Osteocyte (in vitro differentiated cells): ENCODE measurements at places on chromosomes 7 and 10. TPM values are rescaled to one million over a fixed set of nuclear protein-coding genes. Genes with fewer than 3 reads are reported as not detected.

Gene BBIP1
- total RNA-seq = 35.2 and 39.5 TPM in 2 replicates

Gene SDK1
- total RNA-seq = 5.4 and 5.6 TPM in 2 replicates

Gene DTX2
- total RNA-seq = 29.7 and 32.6 TPM in 2 replicates

Gene EPO
- not detected in 2 replicates for total RNA-seq

Gene CDHR3
- total RNA-seq = 2.3 and 4.0 TPM in 2 replicates

- no peaks in the 10 kb centered on the region for H3K27me3 ChIP-seq
- DNase-seq = no peak
- H3K27ac ChIP-seq = peak overlapping the region; percentile 8
- H3K4me1 ChIP-seq = peaks cover 38% of the 10 kb centered on the region
- H3K4me3 ChIP-seq = no peak overlapping the region
- peaks cover 2% of the 10 kb centered on the region for H3K36me3 ChIP-seq
These were observed 2.6 kb downstream of the ST7 start for GRCh38 chr7:116955801-116956476.

DNA sequence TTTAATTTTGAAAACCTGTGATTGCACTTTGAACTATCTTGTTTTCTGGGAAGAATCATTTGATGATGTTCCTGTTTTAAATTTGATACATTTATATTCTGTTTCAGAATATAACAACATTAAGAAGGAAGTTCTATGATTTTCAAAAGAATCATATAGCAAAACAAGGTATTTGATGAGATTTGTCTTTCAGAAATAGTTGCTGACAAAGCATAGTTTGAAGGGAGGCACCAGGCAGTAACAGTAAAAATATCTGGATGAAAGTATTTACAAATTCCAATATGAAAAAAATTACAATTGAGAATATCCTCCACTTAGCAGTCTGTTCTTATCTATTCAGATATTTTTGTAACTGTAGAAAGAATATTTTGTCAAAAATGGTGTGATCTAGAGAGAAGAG is 266.1 kb upstream of the CSTF2T start:
- H3K27me3 ChIP-seq = peaks cover 8% of the 10 kb centered on the region
- peaks cover 2% of the 10 kb centered on the region for H3K36me3 ChIP-seq
- no peak overlapping the region for H3K27ac ChIP-seq
- H3K4me3 ChIP-seq = no peak overlapping the region

GRCh38 chr7:86477343-86477935 is 166.3 kb upstream of the GRM3 start:
- no peaks in the 10 kb centered on the region for H3K4me1 ChIP-seq
- no peak overlapping the region for H3K27ac ChIP-seq
- no peak overlapping the region for H3K4me3 ChIP-seq
- H3K27me3 ChIP-seq = peaks cover 2% of the 10 kb centered on the region

DNA sequence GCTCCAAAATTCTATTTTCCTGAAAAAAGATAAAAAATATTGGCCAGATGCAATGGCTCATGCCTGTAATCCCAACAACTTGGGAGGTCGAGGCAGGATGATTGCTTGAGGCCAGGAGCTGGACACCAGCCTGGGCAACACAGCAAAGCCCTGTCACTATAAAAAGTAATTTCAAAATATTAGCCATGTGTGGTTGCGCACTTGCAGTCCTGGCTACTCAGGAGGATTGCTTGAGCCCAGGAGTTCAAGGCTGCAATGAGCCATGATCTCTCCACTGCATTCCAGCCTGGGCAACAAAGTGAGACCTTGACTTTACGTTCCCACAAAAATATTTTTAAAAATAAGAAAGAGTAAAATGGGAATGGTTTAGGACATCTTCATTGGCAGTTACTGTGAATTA is 104.1 kb upstream of the AFAP1L2 start:
- H3K4me1 ChIP-seq = peaks cover 48% of the 10 kb centered on the region
- DNase-seq = no peak
- no peaks in the 10 kb centered on the region for H3K27me3 ChIP-seq
- peaks cover 4% of the 10 kb centered on the region for H3K36me3 ChIP-seq
- H3K4me3 ChIP-seq = no peak overlapping the region

GRCh38 chr10:117899181-117899683 is 147.5 kb downstream of the RAB11FIP2 start:
- H3K4me3 ChIP-seq = no peak overlapping the region
- no peak overlapping the region for H3K27ac ChIP-seq
- DNase-seq = peak; percentile 5
- H3K36me3 ChIP-seq = no peaks in the 10 kb centered on the region
- H3K4me1 ChIP-seq = no peaks in the 10 kb centered on the region

DNA sequence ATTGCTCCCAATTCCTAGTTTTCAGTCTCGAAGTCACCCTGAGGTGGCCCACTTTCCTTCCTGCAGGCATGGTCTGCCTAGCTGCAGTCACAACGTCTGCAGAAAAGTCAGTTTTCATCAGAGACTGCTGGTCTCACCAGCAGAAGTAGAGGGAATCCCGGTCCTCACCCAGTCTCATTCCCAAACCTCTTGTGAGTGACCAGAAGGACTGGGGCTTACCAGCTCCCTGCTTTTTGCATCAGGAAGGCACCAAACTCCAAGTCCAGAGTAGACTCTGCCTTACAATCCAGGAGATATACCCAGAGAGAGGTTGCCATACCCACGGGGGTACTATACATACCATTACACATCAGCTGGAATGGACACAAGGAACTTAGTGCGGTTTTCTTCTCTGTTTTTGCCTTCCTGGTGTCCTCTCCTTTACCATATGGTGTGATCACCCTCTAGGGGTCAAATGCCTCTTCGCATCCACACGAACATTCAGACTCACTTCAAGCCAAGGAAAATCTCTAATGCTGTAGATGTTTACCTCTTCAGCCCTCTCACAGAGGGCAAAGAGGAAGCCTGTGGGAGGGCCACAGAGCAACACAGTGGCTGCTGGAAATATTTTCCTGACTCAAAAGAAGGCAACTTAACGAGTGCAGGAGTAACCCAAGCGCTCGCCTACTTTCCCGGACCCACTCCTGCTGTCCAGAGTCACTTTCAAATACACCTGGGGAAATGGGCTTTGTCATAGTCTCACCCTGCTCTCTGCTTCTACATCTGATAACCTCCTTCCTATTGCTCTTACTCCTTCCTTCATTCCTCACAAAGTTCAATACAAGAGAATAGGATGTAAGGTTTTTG is 220.9 kb downstream of the C7orf25 start:
- no peak overlapping the region for H3K4me3 ChIP-seq
- no peak overlapping the region for H3K27ac ChIP-seq
- H3K36me3 ChIP-seq = no peaks in the 10 kb centered on the region
- H3K27me3 ChIP-seq = peaks cover 18% of the 10 kb centered on the region

DNA sequence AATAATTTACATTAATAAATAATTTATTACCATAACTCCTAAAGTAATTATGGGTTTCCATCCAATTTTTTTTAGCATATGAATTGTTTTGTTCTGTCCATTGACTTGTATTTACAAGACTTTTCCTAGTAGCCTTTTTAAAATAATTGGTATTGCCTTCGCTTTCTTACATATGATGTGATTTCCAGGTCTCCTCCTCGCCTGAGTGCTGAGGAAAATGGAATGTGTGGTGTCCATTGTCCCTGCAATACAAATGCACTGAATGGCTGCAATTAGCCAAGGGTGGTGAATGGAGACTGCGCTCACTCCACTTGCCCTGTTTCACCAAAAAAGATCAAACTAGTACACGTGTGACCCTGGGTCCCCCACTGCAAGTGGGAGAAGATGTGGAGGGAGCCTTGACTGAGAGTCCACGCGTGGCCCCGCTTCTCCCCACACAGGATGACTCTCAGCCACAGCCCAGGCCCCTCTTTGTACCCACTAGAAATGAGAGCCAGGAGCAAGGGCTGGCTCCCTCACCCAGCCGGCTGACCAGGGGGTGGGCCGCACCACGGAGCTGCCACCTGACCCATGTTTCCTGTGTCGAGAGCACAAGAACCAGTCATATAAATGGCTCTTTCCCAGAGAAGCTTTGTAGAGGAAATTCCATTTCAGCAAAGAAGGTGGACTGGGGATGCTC is 52.6 kb downstream of the FAM53B start:
- H3K4me3 ChIP-seq = no peak overlapping the region
- H3K27me3 ChIP-seq = no peaks in the 10 kb centered on the region
- no peak overlapping the region for H3K27ac ChIP-seq
- no peak for DNase-seq
